Cardiac muscle cell (in vitro differentiated cells and primary cell): ENCODE measurements at places on chromosomes 5 and 9. TPM values are rescaled to one million over a fixed set of nuclear protein-coding genes. Genes with fewer than 3 reads are reported as not detected.

GABRG2 gene
- total RNA-seq = 0.32 TPM in 1 of 2 replicates, not detected in the other

FOXE1 gene
- total RNA-seq = not detected in 2 replicates

SLC1A3 gene
- 4.9 and 18.1 TPM in 2 replicates for total RNA-seq

FCHO2 gene
- total RNA-seq = 6.6 and 7.5 TPM in 2 replicates

GFI1B gene
- 0.06 and 0.07 TPM in 2 replicates for total RNA-seq

GNA14 gene
- 0.21 and 0.36 TPM in 2 replicates for total RNA-seq

TXNDC8 gene
- not detected in 2 replicates for total RNA-seq

TSSK1B gene
- 0.14 and 0.15 TPM in 2 replicates for total RNA-seq

PCDHGA3 gene
- total RNA-seq = 1.5 and 3.2 TPM in 2 replicates

RFESD gene
- 0.11 and 1.3 TPM in 2 replicates for total RNA-seq

PDE4D gene
- 52.8 and 54.2 TPM in 2 replicates for total RNA-seq

TNFSF15 gene
- not detected in 2 replicates for total RNA-seq

CREBRF gene
- 11.6 and 11.9 TPM in 2 replicates for total RNA-seq
